HCEC 1CT (cell line): ENCODE measurements at places on chromosomes 7 and 10.

GRCh38 chr7:6579446-6579845, 2.2 kb downstream of the ZDHHC4 start:
- DNase-seq, result peak; percentile 40

GRCh38 chr7:18370633-18371032, 124.9 kb upstream of the HDAC9 start:
- no peak for DNase-seq

GRCh38 chr7:126605056-126605455, 647.7 kb downstream of the GRM8 start:
- DNase-seq, result no peak

DNA sequence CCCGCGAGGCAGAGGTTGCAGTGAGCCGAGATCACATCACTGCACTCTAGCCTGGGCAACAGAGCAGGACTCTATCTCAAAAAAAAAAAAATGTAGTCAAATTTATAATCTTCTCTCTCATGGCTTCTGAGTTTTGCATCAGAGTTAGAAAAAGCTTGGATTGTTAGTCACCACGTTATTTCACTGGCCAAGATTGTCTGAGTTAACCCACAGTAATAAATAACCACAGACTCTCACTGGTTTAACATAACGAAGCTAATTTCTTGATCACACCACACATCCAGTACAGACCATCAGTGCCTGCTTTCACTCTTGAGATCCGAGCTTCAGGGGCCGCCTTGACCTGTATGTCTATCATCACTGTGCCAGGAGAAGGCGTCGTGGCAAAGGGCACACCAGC, 116.8 kb upstream of the JCAD start:
- DNase-seq, result peak; percentile 64

- peak; percentile 15 for DNase-seq
Measured at GRCh38 chr7:85469446-85470010, 282.7 kb upstream of the SEMA3D start.

DNA sequence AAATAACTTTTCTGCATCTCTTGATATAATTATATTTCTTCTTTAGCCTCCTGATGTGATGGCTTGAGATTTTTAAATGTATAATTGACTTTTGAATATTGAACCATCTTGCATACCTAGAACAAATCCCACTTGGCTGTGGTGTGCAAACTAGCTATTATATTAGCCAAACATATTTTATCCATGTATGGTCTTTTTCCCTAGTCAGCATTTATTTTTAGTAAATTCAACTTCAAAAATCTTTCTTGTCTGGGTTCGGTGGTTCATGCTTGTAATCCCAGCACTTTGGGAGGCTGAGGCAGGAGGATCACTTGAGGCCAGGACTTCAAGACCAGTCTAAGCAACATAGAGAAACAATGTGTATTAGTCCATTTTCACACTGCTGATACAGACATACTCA, 386.6 kb upstream of the VWC2 start:
- no peak for DNase-seq

GRCh38 chr10:3148041-3148440, 24.5 kb downstream of the PITRM1 start:
- DNase-seq, result no peak

DNA sequence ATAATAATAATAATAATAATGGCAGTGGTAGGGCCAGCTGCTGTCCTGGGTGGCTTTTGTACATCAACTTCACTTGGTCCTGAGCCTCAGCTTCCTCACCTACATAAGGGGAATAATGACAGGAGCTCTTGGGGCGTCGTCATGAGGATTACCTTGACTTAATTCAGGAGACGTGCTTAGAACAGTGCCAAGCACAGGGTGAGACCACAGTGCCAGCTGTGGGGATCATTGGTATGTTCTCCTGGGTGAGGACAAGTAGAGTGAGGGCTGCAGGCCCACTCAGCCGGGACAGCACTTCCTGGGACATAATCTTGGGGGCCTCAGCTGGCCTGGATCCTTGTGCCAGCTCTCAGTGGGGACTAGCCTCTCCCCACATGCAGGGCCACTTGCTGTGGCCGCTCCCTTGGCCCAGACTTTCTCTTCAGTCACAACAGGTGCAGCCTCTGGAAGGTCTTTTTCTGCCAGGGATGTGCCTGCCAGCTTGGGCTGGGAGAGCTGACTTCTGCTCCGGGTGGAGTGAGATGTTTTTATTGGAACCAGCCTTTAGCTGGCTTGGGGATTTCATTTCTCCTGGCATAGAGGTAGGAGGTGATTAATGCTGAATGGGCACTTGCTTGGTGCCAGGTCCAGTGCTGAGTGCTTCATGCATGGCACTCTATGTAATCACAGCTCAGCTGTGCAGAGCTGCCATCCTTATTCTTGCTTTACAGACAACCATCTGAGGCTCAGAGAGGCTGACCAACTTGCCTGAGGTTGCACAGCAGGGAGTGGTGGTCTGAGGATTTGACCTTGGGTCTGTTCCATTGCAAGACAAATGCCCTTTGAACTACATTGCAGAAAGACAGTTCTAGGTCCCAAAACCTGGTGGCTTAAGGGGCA, 45.3 kb downstream of the TSPAN15 start:
- DNase-seq, result no peak

- DNase-seq, result no peak
Measured at GRCh38 chr7:18553605-18554003, 58.1 kb downstream of the HDAC9 start.

- DNase-seq, result peak; percentile 54
Measured at GRCh38 chr7:107725138-107725740, 18.7 kb upstream of the CBLL1 start.

GRCh38 chr7:128839751-128840177, 9.6 kb downstream of the FLNC start:
- no peak for DNase-seq

DNA sequence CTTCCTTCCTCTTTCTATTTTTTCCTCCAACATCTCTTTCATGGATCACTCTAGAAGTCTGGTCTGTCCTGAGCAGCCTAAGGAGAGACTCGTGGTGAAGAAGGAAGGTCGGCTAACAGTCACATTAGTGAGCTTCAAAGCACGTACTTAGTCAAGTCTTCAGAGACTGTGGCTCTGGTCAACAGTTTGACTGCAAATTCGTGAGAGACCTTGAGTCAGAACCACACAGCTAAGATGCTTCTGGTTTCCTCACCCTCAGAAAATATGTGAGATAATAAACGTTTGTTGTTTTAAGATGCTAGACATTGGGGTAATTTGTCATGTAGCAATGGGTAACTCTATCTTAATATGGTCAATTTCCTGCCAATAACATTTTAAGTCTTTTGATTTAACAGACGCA, 126.2 kb upstream of the LRRN3 start:
- no peak for DNase-seq

DNA sequence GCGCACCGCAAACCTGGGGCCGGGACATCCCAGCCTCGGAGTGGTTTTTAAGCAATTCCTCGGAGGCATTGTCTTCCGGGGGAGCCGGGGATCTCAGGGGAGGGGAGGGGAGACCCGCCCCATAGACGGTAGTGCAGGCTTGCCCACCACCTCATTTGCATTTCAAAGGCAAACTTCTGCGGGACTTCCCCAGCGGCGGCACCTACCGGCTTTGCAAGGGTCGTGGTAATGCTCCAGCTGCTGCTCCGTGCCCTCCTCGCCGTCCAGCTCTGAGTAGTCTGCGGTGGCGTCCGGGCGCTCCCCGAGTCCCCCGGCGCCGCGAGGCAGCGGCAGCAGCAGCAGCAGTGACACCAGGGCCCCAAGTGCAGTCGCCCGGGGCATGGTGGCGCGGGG, 425 bp downstream of the TLL2 start:
- DNase-seq, result no peak

DNA sequence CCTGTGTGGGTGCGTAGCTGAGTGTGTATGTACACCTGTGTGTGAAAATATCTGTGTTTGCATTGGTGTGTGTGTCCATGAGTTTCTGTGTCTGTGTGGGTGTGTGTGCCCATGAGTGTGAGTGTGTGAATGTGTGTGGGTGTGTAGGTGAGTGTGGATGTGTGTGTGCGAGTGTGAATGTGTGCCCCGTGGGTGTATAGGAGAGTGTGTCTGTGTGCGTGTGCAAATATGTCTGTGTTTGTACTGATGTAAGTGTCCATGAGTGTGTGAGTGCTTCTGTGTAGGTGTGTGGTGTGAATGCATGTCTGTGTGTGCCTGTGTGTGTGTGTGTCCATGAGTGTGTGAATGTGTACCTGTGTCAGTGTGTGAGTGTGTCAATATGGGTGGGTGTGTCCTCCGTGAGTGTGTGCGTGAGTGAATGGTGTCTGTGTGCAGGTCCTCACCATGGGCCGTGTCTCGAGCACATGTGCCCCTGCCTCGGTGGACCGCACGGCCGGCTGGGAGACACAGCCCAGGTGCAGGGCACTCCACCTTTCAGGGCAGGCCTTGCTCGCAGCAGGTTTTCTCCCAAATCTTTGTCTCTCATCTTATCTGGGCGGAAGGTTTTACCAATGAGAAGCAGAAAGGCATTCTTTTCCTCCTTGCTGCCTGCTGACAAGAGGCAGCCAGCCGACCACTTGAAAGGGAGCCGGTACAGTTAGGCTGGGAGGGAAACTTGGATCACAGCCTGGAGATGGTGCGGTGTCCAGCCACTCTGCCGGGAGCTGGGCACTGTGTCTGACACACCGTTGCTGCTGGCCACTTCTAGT, 107.1 kb upstream of the FAM20C start:
- DNase-seq, result no peak

- DNase-seq, result peak; percentile 5
Measured at GRCh38 chr10:123582084-123582989, 83.8 kb upstream of the GPR26 start.

GRCh38 chr7:3032256-3032655, 11.4 kb downstream of the CARD11 start:
- DNase-seq, result no peak

- no peak for DNase-seq
Measured at GRCh38 chr10:78459639-78460037, 426.0 kb downstream of the RPS24 start.
